Stimulated activated CD4-positive, alpha-beta T cell treated with anti-CD3 and anti-CD28 coated beads, TNF-alpha, amount 100 ng/mL, for 24 hours (primary cell): ENCODE measurements at places on chromosomes 3 and 15.

DNA sequence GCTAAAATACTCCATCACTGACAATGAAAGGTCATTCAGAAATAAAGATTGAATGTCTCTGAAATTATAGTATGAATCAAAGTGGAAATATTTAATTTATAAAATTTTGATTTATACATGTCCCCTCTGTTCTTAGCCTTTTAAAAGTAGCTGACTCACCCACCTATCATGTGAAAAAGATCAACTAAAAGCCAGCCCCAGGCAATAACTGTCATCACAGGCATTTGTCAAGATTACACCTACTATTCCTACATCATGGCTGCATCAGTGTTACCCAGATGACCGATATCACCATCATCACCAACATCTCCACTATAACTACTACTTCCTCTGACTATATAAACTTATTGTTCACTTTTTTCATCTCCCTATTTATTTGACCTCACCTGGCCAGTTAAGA, 14.3 kb upstream of the PIK3R4 start:
- DNase-seq, result no peak

GRCh38 chr3:141388823-141389621, 20.7 kb downstream of the ZBTB38 start:
- DNase-seq, result no peak

DNA sequence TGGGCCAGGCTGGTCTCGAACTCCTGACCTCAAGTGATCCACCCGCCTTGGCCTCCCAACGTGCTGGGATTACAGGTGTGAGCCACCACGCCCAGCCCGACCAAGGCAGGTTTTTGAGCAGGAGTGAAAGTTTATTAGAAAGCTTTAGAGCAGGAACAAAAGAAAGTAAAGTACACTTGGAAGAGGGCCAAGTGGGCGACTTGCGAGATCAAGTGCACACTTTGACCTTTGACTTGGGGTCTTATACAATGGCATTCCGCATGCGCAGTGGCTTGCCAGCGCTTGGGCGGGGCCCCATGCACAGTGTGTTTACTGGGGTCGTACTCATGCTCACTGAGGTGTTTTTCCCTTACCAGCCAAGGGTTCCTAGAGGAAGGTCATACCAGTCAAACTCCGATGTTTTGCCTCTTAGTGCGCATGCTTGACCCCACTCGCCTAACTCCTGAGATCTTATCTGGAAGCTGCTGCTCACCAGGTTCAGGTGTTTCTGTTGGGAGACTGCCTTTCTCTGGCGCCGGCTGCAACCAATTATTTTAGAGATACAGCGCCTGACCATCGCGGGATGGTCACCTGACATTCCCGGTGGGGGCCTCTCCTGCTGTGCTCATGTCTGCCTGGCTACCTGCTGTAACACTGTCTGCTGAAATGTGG, 46.9 kb upstream of the FLNB start:
- no peak for DNase-seq

GRCh38 chr15:93043621-93044300, 45.2 kb downstream of the RGMA start:
- no peak for DNase-seq

DNA sequence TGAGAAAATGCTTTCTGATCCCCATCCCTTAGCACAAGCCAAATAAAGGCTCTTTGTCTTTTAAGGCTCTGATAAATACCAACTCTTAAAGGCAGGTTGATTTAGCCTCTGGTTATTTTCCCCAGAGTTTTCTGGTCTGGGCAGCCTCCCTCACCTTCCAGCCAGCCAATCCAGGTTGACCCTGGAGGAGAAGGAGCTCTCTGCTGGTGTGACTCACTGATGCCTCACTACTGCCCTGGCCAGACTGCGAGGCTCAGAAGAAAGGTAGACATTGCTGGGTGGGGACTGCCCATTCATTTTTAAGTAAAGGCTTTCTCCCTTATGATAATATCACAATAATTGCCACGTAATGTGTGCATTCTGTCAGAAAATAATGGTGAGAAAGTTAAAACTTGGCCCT, 37.1 kb downstream of the SLCO3A1 start:
- no peak for DNase-seq

DNA sequence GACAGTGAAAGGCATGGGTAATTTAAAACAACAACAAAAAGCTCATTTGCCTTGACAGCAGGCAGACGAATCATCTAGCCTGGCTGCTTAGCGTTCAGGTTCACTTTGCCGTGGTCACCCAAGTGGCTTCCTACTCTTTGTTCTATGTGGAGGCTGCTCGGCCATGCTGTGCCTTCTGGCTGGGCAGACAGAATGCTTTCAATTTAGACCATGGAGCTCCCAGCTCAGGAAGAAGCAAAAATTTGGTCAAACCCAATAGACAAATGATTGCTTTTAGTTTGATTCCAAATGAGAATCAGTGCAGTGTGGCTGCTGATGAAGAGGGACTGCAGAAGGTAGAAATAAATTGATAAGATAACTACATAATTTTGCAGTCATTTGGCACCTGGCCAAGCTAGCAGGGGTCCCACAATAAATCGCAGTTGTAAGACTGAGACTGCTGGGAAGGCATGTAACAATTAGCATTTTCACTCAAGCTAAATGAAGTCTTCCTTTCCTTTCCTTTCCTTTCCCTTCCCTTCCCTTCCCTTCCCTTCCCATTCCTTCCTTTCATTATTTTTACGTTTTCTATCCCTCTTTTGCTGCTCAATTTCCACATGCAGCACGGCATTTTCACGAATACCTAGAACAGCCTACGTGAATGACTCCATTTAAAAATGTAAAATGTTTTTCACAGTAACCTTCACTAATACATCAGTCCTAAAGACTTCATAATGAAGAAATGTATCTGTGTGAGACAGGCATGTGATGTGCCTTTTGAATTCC, 360.4 kb upstream of the TGFBR2 start:
- DNase-seq, result no peak

DNA sequence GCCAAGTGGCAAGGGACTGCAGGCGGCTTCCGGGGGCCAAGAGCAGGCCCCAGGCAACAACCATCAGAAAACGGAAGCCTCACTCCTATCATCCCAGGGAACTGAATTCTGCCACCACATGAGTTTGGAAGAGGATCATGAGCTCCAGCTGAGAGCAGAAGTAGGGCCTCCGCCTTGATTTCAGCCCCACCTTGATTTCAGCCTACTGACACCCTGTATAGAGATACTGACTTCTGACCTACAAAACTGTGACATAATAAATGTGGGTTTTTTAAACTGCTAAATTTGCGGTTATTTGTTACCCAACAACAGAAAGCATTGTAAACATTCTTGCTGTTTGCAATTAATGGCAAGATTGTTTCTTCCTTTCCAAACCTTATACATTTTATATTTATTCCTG, 21.6 kb upstream of the RARRES1 start:
- no peak for DNase-seq

DNA sequence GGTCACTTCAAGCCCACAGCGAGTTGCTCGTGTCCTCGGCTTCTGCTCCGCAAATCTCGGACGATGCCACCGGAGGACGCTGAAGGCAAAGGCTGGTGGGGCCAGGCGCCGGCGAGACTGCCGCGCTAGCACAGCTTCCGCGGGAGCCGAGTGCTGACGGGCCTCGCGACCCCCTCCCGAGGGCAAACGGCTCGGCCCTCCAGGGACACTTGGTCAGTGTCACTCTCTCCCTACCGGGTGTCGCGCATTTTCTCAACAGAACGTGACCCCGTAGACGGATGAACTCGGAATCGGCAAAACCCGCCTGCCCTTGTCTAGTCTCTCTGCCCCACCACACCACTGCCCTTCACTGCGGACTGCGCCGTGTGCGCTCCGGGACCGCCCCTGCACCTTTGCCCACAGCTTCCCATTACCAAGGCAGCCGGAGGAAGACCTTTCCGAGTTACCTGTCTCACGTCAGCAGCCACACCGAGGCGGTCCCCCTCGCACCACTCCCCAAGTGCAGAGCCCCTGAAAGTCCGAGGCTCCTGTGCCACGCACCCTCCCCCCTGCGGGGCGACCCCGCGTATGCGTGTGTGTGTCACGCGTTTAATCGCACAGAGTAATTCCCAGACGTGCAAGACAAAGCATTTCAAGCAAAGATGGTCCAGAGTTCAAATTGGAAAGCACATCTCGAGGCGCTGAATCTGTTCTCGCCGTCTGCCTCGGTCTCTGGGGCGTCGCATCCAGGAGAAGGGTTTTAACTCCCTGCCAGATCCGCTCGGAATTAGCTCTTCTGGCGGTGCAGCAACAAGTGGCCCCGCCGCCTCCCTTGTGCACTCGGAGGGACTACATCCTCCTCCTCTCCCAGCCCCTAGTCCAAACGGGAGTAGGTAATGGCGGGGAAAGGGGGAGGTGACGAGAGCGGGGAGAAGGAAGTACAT, 245.0 kb upstream of the TOPAZ1 start:
- DNase-seq, result no peak

GRCh38 chr15:84926491-84927230, 42.2 kb downstream of the SLC28A1 start:
- no peak for DNase-seq

DNA sequence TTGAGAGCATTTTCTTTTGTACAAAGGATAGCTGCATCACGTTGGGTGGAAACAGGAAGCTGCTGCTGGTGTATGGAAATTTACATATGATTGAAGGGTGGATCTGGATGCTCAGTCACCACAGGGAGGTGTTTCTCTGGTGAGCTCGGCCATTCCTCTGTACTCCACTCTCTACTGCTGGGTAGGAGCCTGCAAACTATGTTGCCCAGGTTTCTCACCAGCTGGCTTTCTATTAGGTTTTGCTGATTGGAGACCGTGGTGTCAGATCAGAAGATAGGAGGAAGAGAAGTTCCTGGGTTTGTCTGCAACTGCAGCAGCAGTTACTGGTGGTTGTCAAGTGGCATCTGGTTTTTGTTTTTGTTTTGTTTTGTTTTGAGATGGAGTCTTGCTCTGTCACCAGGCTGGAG, 61.7 kb downstream of the TAMM41 start:
- DNase-seq, result no peak

- no peak for DNase-seq
Observed at GRCh38 chr15:70783610-70784022, 20.3 kb upstream of the UACA start.

DNA sequence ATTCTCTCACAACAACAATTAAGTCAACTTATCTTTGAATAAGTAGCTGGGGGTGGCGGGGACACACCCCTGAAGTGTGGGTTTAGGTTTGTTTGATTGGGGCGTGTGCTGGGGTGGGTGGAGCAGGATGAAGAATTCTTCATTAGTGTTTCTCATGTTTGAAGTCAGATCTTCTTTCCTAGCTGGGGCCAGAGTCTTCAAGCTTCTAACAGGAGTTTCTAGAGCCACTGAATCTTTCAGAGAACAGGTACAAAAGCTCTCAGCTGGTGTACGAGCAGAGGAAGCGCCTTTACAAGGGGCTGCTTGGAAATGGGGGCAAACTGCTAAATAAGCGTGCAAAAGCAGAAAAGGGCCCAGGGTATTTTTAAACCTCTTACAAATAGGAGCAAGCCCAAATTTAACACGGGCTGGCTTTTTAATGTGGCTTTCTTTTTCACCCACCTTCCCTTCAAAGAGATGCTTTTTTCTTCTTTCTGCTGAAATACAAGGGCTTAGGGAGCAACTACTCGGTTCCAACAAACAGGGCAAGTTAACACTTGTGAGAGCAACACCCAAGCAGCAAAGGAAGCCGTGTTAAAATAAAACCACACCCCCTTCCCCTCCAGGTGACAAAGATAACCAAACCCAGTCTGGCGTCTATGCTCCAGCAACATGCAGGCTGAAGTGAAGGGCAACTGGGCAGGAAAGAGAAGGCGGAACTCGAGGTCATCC, 86.9 kb upstream of the RASGRP1 start:
- no peak for DNase-seq

- no peak for DNase-seq
Observed at GRCh38 chr15:42145546-42146455, 10.6 kb downstream of the PLA2G4F start.

DNA sequence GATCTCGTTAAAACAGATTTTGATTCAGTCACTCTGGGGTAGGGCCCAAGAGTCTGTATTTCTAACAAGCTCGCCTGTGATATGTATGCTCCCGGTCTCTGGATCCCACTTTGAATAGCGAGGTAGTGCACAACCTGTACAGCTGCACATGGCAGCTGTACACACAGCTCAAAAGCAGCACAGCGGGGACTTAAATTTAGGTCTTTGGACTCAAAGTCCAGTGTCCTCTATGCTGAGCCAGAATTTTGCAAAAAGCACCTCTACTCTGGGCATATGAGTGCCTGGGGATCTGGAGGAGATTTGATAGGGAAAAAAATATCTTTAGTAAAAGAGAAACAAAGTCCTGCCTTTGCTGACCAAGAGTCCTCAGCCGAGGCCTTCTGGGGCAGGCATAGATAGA, 83.1 kb downstream of the HMG20A start:
- no peak for DNase-seq

GRCh38 chr3:82474711-82475110, 713.3 kb upstream of the GBE1 start:
- no peak for DNase-seq

DNA sequence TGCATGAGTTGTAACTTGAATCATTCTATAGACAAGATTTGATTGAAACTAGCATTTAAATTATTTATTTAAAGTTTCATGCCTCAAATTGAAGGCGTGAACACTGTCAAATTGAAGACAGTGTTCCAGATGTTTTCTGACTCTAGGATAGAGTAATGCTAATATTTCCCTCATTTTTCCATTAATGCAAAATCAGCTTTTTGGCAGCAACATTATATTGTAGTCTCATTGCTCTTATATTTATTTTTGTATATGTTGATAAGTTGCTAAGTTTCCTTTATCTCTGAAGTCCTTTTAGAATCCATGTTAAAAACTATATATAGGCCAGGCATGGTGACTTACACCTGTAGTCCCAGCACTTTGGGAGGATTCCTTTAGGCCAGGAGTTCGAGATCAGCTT, 4.8 kb downstream of the FANCI start:
- DNase-seq, result no peak

DNA sequence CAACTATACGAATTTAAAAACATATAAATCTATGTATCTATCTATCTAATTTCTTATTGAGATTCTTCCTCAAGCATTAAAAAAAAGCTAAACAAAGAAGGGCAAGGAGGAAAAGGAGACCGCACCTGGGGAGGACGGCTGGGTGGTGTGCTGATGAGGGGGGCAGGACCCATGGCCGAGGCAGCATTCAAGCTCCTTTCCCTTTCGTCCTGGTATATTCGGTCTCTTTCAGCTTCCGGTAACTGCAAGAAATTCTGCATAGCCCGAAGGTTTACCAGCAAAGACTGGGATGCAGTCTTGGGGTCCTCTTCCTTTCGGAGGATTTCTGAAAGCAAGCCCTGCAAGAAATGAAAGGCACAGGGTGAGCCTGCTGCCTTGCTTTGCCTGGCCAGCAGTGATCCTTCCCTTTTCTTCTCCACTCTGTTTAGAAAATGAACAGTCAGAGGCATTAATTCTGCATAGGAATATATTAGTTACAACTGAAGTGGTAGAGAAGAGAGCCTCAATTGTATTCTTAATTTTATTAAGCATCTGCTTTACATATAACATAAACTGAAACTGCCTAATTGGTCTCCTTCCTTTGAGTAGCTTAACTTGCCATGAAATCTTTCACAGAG, 38.8 kb downstream of the SATB1 start:
- no peak for DNase-seq
